Left lobe of liver (tissue), 2 donors: ENCODE measurements at places on chromosomes 16 and 17.

DNA sequence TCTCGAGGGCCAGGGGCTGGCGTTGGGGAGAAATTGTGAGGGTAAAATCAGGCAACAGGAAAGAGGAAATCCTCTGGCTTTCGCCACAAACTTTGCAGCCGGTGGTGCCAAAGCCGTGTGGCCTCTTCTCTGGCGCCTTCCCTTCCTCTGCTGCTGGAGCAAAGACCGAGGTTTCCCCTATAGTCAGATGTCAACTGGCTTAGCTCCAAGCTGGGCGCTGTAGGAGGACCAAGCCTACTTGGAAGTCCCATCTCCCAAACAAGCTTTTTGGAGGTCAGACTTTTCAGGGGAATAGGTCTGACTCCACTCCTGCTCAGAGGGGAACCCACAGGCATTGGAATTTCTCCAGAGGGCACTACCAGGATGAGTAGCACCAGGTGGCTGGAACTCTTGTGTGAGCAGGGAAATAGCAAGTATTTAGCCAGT, 5.0 kb downstream of the IGFBP4 start:
- DNase-seq = peak; percentile 86

- DNase-seq = no peak
Measured at GRCh38 chr16:85680352-85680944, 8.3 kb downstream of the GINS2 start.

- DNase-seq = no peak
Measured at GRCh38 chr16:72845322-72846020, 202.5 kb downstream of the ZFHX3 start.

- DNase-seq = no peak
Measured at GRCh38 chr17:34757611-34758010, 178.2 kb downstream of the TMEM132E start.

DNA sequence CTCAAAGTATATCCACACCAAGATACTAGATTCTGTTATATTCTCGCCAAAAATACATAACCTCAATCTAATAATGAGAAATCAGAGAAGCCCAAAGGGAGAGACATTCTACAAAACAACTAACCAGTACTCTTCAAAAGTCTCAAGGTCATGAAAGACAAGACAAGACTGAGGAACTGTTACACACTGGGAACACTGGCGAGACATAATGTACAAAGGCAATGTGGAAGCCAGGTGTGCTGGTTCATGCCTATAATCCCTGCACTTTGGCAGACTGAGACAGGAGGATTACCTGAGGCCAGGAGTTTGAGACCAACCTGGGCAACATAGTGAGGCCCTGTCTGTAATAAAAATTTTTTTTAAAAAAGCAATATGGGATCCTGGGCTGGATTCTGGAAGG, 85.9 kb downstream of the SPAG9 start:
- no peak for DNase-seq
